ENCODE measurements at places on chromosomes 2 and 18.

GRCh38 chr2:202178346-202178958 lies 59.9 kb downstream of the SUMO1 start:
- peak; percentile 54 for DNase-seq

GRCh38 chr2:129768036-129768386 lies 211.5 kb upstream of the RAB6C start:
- no peak for DNase-seq

DNA sequence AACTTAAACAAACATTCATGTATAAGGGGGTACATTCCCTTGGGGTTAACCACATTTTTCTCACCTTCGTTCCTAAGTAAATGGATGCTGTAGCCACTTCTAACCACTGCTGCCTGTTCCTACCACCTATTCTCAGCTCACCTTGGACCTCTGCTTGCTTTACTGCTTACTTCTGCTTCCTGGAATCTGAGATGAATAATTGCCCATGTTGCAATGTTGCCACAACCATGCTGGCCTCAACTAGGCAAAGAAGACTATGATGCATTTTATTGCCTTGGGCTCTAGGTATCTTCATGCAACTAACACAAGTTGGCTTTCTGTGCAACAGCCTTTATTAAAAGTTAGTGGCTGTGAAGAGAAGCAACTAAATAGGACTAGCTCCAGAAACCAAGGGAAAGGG lies 106.3 kb upstream of the TCF4 start:
- no peak for DNase-seq

- no peak for DNase-seq
Observed at GRCh38 chr2:88692187-88692586, 714 bp downstream of the RPIA start.

- DNase-seq: peak; percentile 99
Observed at GRCh38 chr2:215728504-215729065, 284.8 kb downstream of the MREG start.

GRCh38 chr2:98412751-98413458 lies 31.8 kb upstream of the INPP4A start:
- no peak for DNase-seq

DNA sequence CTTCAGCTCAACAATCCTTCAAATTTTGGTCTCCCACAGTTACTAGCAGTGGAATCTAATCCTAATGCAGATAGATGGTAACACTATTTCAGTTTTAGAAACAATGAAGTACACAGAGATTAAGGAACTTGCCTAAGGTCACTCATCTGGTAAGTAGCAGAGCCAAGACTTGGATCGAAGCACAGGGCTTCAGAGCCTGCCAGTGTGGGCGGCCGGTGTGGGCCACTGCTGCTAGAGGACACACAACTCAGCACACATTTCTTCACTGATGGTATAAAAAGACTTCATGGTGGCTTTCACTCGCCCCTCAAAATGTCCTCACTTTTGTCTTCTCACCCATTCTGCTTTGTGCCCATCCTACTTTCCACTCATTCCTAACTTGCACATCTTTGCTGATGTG lies 11.1 kb downstream of the C2orf74 start:
- no peak for DNase-seq

DNA sequence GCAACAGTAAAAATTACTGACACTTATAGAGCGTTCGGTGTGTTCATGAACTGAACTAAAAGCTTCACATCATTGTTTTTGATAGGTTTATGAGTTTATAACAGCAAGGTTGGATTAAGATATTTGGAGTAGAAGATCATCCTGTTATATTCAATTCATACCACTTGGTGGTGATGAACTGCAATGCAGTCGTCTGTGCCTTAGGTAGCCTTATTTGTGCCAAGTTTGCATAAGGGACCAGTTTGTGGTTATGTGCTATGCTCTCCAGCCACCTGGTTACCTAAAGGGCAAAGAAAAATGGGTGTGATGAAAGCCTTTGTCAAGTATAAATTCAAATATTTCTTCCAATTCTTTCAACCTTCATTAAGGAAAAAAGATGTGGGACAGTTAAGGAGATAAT lies 150.9 kb upstream of the KCNH7 start:
- no peak for DNase-seq

- no peak for DNase-seq
Observed at GRCh38 chr2:73601780-73602179, 40.4 kb downstream of the NAT8 start.

GRCh38 chr18:5527603-5528002 lies 16.2 kb downstream of the EPB41L3 start:
- peak; percentile 56 for DNase-seq

DNA sequence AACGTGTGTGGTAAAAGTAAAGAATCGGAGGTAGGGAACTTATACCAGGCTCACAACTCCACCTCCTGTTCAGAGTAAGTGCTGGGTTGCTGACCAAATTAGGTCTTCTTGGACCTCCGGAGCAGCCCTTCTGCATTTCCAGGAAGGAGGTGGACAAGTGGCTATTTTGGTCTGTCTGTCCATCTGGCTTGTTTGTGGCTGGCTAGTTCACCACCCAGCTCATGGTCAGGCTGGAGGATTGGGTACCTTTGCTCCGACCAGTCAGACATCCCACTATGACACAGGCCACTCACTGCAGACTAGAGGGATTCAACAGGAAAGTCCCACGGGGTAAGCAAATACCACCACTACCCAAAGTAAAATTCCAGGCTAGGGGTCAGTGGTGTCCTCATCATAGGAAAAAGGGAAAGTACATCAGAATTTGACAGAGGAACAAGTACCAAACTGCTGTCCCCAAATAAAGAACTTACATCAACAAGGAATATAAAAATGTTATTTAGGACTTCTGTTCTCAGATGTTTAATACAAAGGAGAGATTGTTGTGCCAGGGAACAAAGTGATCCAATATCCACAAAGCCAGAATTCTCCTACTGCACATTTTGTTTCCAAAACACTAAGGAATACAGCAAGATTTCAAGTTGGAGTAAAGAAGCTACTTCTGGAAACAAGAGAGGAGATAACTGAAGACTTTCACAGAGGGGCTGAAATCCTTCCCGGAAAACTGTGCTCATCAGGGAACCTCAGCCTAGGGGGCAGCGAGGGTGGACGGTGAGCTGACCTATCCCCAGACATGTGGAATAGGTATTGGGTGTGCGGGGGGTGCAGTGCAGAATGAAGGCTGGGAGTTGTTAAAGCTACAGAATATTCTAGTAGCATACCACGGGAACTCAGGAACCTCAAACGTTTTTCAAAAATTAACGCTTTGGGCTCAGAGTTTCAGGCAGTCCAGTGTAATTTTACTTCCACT lies 56.9 kb downstream of the BCL2 start:
- no peak for DNase-seq

DNA sequence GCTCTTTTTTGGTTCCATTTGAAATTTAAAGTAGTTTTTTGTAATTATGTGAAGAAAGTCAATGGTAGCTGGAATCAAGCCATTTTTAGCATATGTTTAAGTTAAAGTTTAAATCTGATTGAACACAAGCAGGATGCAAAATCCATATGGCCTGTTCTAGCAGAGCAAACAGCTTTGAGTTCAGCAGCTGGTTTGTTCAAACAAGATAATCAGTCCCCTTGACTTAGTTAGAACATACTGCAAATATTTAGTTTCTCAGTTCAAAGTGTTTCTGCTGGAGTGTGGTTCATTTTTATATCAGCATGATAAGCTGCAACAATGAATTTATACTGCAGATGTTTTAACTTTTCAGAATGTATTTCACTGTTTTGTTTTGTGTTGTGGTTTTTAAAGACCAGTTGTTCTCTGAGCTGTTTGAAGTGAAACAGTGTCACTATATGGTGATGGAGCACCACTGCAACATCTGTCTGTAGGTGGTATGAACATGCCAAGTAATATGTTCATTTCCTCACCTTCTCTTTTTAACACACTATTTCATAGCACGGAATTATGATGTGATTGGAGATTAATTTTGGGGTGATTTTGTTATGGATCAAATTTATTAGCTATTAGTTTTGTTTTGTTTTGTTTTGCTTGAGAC lies 125.3 kb downstream of the COL4A4 start:
- DNase-seq: no peak

DNA sequence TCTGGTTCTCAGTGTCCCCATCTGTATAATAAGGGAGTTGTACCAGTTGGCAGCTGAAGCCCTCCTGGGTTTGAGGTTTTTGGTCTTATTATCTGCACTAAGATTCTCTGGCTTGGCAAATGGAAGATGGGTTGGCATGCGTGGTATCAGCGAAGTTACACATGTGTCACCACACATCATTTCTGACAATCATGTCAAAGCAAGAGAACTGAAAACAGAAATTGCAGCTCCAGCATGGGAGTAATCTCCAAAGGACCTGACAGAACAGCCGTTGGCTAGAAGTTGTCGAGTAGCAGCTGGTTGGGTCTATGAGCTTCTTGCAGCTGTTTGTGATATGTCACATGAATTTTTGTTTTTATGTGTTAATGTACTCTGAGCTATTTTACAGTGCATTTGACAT lies 317.4 kb downstream of the SLC4A3 start:
- no peak for DNase-seq

GRCh38 chr2:112339986-112340385 lies 64.6 kb downstream of the ZC3H6 start:
- no peak for DNase-seq

DNA sequence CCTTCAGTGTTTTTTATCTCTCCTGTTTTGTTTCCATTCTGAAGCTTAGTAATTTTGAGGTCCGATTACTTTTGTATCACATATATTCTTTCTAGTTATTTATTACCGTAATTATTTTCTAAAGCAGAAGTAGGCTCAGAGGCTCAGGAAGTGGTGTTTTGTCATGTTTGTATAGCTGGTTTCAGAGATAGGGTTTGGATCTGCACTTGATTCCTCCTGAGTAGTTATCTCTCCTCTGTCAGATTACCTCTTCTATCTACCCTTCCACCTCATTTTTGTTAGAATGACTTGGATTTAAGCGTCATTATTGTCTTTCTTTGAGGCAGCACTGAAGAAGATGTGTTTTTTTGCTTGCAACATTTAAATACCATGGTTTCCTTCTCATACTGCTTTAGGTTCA lies 95.4 kb downstream of the MTA3 start:
- no peak for DNase-seq

- DNase-seq: no peak
Observed at GRCh38 chr2:217096474-217097225, 236.8 kb upstream of the TNP1 start.

- no peak for DNase-seq
Observed at GRCh38 chr2:3094999-3095958, 282.3 kb downstream of the EIPR1 start.

- no peak for DNase-seq
Observed at GRCh38 chr18:53268455-53268854, 928.5 kb downstream of the DCC start.

GRCh38 chr2:169066897-169067296 lies 2.5 kb upstream of the DHRS9 start:
- no peak for DNase-seq

GRCh38 chr2:234363647-234364294 lies 133.1 kb downstream of the ARL4C start:
- no peak for DNase-seq

- no peak for DNase-seq
Observed at GRCh38 chr2:95270541-95271081, 3.6 kb upstream of the PROM2 start.

GRCh38 chr2:208407667-208408066 lies 1.1 kb downstream of the PTH2R start:
- no peak for DNase-seq

GRCh38 chr2:132466428-132467028 lies 49.9 kb downstream of the GPR39 start:
- DNase-seq: no peak

GRCh38 chr2:173458991-173459780 lies 104.5 kb downstream of the CDCA7 start:
- DNase-seq: no peak

- no peak for DNase-seq
Observed at GRCh38 chr2:173521450-173522192, 166.9 kb downstream of the CDCA7 start.

GRCh38 chr18:79361766-79362522 lies 33.8 kb upstream of the NFATC1 start:
- DNase-seq: no peak

DNA sequence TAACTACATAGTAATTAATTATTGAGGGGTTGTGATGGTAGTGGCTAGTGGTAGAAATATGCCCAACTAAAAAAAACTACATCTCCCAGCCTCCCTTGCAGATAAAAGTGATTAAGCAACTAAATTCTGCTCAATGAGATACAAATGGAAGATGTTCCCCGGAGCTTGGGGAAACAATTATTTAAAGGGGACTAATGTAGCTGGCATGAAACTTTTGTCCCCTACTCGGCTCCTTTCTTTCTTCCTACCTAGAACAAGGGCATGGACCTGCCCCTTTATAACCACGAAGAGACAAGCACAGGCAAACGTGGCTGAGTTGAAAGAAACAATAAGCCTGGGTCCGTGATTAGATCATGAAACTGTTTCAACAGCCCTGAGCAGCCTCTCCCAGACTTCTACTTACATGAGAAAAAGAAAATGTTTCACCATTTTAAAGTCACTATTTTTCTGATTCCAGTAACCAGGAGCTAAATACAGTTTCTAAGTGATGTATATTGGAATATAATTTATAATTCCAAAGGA lies 236.9 kb downstream of the SCG2 start:
- no peak for DNase-seq

GRCh38 chr18:76923485-76924085 lies 101.2 kb downstream of the ZNF236 start:
- DNase-seq: no peak

GRCh38 chr2:28326881-28327505 lies 65.7 kb upstream of the FOSL2 start:
- DNase-seq: no peak

GRCh38 chr2:239564587-239564986 lies 163.8 kb upstream of the HDAC4 start:
- no peak for DNase-seq

GRCh38 chr2:137007938-137008337 lies 242.6 kb downstream of the THSD7B start:
- no peak for DNase-seq

- DNase-seq: no peak
Observed at GRCh38 chr2:181178130-181178529, 197.7 kb downstream of the UBE2E3 start.

DNA sequence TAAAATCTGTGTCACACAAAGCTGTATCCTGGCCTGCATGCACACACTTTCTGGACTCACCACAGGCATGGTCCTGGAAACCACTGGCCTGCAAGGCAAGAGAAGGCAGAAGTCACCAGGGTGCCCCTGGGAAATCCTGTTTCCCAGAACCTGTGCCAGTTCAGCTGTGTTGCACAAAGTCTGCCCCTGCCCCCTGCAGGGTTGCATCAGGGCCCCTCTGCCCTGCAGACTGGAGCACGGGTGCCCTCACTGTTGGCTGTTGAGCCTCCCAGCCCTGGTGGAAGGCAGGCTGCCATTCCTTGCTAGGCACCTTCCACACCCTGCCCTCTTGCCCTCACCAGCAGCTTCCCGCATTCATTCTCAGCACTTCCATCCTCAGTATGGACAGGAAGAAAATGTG lies 18.0 kb upstream of the TUBB6 start:
- no peak for DNase-seq
